ENCODE measurements at places on chromosomes 7 and 10.

DNA sequence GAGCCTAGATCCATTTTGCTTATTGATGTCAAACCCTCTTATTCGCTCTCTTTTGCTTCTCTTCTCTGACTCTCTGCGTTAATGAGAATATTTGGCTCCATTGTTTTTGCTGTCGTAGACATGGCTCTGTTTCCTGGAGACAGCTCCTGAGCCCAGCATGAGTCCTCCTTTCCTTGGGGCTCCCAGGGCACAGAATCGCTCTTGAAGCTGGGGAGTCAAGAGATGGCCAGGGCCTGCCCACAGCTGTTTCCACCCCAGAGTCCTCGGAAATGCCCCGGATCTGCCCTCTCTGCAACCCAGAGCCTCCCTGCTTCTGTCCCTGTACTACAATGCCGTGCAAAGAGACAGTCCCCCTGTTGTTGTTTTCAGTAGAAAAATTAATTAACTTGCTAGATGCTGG, 566.7 kb upstream of the FOXK1 start:
- DNase-seq, result no peak

- no peak for DNase-seq
Observed at GRCh38 chr10:51014680-51015389, 59.5 kb upstream of the PRKG1 start.

DNA sequence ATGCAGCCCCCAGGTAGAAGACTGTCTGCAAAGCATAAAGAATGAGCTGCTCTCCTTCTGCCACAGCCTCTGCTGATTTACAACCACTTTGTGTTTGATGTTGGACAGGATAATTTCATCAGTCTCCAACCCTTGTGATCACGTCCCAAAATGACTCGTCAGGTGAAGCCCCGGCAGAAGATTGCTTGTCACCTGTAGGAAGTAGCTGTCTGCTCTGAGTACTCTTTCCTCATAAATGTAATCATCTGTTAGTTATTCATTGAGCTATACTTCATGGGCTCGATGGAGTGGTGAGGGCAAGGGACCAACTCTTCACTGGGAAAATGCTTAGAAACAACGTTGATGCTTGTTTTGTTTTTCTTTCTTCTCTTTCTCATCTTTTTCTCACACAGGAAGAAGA, 290.9 kb upstream of the SP8 start:
- DNase-seq, result no peak

DNA sequence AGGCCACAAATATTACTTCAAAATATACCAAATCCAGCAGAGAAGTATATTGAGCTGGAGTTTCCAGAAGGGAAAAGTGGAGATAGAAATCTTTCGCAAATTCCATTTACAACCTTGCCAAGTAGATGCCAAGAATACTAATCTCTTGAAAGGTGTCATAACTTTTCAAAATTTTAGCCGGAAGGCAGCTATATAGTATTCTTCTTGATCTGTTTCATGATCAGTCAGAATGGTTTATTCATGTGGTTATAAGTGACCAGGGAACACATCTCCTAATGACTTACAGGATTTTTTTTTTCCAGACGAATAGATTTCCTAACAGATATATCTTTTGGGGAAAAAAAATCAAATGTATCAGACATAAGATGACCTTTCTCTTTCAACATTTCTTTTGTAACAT, 270.7 kb downstream of the TSPAN12 start:
- DNase-seq, result no peak

DNA sequence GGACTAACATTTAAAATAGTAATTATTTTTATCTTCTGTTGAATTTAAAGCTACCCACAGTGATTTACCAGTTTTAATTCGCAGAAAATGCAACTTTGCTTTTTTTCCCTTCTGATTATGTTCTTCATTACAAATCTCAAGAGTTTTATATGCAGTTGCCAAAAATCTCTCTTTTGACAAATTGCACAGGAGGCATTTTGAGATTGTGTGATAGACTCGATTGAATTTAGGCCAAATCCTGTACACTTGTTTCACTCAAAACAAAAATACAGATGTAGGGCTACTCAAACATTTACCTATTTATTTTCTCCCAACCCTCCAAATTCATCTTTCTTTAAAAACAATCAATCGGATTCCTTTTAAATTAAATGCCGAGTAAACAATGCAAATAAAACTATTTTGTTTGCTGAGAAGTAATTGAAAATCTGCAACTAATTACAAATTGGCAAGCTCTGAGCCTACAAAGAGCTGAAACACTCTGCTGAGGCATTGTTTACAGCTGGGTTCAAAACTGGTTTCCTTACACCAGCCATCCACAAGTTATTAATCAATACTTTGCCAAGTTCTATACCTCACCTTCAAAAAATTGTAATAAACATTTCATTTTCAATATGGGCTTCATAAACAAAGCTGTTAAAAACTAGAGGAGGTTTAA, 214.9 kb upstream of the TCF7L2 start:
- no peak for DNase-seq

DNA sequence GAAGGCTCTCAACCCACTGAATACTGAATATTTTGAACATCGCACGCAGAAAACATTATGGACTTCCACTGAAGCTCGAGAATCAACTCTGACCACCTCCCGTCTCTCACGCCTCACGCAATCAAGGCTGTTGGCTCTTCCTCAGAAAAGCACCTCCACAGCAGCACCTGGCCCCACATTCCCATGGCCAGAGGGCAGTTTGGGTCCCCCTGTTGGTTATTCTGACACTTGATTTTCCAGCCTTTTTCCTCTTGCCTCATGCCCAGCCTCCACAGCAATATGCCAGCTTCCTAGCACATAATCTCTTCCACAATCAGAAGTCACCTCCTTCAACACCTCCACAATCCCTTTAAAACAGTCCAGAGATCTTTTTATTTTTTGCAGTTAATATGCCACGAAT, 55.9 kb downstream of the SVOPL start:
- no peak for DNase-seq

GRCh38 chr10:22370320-22370719, 25.0 kb downstream of the SPAG6 start:
- no peak for DNase-seq

- DNase-seq, result no peak
Observed at GRCh38 chr10:101226491-101227428, 2.5 kb downstream of the LBX1 start.

GRCh38 chr7:142584765-142585164, 164.5 kb upstream of the PRSS1 start:
- DNase-seq, result no peak

- DNase-seq, result no peak
Observed at GRCh38 chr7:41085244-41085643, 617.6 kb downstream of the INHBA start.

DNA sequence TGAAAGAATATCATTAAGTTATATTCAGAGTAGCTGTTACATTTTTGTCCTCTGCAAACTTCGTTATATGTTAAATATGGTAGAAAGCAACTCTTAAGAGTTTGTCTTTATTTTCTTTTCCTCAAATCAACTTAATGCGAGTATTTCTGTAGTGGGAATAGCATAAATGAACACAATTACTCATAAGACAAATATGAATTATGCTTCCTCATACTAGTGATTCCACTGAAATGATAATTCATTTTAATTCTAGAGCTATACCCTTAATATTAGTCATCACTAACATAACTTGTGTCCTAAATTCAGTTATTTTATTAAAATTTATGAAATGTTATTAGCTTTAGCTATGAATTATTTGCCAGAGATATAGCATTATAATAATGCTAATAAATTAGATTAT, 820.6 kb upstream of the KCND2 start:
- DNase-seq, result no peak

- no peak for DNase-seq
Observed at GRCh38 chr7:36633377-36633776, 90.9 kb downstream of the AOAH start.

DNA sequence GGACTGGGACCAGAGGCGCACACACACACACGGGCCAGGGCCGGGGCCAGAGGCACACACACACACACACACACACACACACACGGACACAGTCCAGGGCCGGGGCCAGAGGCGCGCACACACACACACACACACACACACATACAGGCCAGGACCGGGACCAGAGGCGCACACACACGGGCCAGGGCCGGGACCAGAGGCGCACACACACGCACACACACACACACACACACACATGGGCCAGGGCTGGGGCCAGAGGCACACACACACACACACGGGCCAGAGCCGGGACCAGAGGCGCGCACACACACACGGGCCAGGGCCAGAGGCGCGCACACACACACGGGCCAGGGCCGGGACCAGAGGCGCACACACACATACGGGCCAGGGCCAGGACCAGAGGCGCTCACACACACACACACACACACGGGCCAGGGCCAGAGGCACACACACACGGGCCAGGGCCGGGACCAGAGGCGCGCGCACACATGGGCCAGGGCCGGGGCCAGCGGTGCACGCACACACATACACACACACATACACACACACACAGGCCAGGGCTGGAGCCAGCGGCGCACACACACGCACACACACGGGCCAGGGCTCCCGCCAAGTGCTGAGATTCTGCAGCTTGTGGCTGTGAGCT, 268.8 kb downstream of the ELFN1 start:
- DNase-seq, result no peak

GRCh38 chr7:75743455-75743859, 4.7 kb upstream of the HIP1 start:
- DNase-seq, result no peak

DNA sequence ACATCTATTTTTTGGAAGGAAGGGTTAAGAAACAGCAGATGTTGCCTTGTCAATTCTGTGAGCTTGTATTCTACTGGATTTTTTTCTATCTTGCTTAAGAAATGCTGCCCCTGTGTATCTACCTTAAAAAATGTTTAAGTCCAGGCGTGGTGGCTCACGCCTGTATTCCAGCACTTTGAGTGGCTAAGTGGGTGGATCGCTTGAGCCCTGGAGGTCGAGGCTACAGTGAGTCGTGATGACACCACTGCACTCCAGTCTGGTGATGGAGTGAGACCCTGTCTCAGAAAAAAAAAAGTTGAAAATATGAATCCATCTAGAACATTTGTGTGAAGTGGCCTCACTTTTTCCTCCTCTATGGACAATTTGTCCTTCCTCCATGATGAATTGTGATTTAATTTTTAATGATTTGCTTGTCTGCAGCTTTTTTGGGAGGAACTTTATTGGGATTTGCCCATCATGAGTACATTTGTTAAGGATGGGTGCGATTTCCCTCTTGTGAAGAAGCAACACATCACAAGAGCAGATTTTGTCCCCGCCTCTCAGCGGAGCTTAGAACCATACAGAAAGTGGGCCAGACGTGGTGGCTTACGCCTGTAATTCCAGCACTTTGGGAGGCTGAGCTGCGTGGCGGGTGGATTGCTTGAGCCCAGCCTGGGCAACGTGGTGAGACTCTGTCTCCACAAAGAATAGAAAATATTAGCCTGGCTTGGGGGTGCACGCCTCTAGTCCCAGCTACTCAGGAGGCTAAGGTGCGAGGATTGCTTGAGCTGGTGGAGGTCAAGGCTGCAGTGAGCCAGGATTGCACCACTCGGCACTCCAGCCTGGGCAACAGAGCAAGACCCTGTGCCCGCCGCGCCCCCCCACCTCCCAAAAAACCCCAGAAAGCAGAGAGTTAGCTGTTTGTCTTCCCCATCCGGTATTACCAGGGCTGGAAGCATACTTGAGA, 57.7 kb downstream of the DNAJB6 start:
- DNase-seq, result no peak

GRCh38 chr7:135929722-135930141, 47.4 kb downstream of the MTPN start:
- DNase-seq, result no peak

GRCh38 chr7:40623863-40624262, 489.1 kb downstream of the SUGCT start:
- DNase-seq, result no peak

DNA sequence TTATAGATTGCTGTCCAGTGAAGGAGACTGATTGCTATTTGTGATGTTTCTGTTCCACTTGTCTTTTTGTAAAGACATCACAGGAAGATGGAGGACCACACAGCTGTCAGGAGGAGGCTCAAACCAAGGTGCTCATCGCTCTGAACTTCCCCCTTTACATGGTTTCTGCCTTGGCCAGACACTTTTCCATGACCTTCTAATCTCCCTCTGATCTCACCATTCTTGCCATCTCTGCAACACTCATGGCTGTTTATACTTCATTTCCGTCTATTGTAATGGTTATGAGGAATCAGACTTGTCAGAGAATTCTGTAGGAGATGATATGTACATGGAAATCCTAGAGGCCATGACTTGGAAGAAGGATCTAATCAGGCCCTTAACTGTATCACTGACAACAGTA, 1.7 kb upstream of the TAS2R5 start:
- no peak for DNase-seq

GRCh38 chr10:104297697-104298660, 29.0 kb downstream of the GSTO2 start:
- DNase-seq, result no peak

- DNase-seq, result no peak
Observed at GRCh38 chr7:16791071-16791470, 13.7 kb downstream of the AGR2 start.

- DNase-seq, result no peak
Observed at GRCh38 chr10:91162050-91162494, 58.4 kb upstream of the PCGF5 start.

GRCh38 chr7:46802479-46802878, 779.4 kb downstream of the TNS3 start:
- DNase-seq, result no peak

Measured in stimulated activated CD8-positive, alpha-beta memory T cell treated with anti-CD3 and anti-CD28 coated beads, Interleukin-4, amount 100 ng/mL, for 1 hour (primary cell).